ENCODE measurements at places on chromosomes 7 and 10. TPM values are rescaled to one million over a fixed set of nuclear protein-coding genes. Genes with fewer than 3 reads are reported as not detected.

The GRID1 gene
- 1.9 TPM for polyA plus RNA-seq

The PON3 gene
- 2.5 TPM for polyA plus RNA-seq

DNA sequence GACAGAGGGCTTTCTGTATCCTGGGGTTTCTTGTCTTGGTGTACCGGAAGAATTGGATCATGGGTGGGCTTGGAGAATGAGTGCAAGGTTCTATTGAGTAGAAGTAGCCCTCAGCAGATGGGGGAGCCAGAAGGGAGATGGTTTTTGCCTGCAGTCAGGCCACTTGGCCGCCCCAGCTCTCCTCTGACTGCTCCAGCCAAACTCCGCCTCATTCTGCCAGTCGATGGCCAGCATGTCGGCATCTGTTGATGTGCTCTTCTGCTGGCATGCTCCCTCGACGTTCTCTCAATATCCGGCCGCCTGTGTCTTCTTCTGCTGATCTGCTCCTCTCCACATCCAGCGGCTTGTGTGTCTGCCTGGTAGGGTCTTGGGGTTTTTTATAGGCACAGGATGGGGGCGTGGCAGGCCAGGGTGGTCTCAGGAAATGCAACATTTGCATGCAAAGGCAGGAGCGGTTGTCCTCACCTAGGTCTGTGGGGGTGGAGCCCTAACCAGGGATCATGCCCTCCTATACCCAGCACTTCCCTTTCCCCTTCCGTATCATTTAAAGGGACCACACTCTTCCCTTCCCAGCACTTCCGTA lies 40.2 kb upstream of the TNS3 start:
- no peak for DNase-seq

- no peak for DNase-seq
These were observed 42.9 kb downstream of the PRKG1 start for GRCh38 chr10:51117053-51117660.

DNA sequence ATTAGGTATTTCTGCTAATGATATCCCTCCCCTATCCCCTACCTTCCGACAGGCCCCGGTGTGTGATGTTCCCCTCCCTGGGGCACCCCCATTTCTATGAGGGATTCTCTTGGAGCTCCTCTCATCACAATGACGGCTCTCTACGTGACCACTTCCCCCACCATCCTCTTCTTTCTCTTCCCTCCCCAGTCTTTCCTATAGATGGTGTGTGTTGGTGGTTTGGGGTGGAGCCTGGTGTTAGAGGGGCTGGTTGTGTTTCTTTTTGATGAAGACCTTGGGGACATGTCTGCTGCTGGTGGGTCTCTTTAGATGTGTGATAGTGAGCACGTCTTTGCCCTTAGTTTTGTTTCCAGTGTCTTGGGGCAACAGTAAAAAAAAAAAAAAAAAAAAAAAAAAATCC lies 28.6 kb downstream of the RPS24 start:
- DNase-seq = no peak

Data from left renal cortex interstitium (tissue), 4 donors.